Endothelial cell (in vitro differentiated cells): ENCODE measurements at places on chromosomes 4 and X. TPM values are rescaled to one million over a fixed set of nuclear protein-coding genes. Genes with fewer than 3 reads are reported as not detected.

Gene RHOH
- 20.4 TPM for total RNA-seq

- no peak for DNase-seq
These were observed 18.7 kb downstream of the SGMS2 start for GRCh38 chr4:107843391-107843790.

GRCh38 chrX:136781180-136781797 lies 557 bp upstream of the ARHGEF6 start:
- no peak for DNase-seq

DNA sequence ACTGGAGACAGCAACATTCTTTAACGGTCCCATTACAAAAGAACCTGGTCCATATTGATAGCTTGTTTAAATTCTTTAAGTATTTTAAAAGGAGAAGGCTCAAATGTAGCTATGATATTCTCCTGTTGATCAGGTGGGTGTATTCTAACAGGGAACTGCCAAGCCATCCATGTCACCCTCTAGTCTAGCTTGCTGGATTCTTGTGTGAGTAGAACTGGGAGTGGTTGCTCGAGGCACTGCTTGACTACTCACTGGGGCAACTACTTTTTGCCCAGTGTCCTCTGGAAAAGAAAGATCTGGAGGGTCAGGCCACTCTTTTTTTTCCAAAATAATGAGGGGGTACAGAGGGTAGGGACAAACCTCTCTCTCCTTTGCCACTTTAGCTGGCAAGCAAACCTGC lies 155.1 kb downstream of the ZNF518B start:
- no peak for DNase-seq

Gene CNKSR2
- 1.1 TPM for total RNA-seq

DNA sequence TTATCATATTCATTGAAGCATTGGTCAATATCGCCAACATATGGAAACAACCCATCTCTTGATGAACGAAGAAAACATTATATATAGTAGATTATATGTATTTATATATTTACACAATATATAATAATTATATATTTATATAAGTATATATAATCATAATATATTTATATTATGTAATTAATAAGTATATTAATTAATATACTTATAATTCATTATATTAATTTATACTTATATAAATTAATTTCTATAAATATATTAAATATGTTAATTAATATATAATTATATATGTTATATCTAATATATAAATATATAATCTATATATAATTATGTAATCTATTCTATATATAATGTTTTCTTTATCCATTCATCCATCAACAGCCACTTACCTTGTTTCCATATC lies 69.0 kb upstream of the SRD5A3 start:
- no peak for DNase-seq
